LoVo (cell line): ENCODE measurements at places on chromosomes 3 and 15.

GRCh38 chr3:25783661-25784512, 644 bp upstream of the NGLY1 start:
- peak; percentile 14 for DNase-seq

- DNase-seq: no peak
Measured at GRCh38 chr15:35728219-35728940, 182.4 kb upstream of the DPH6 start.

GRCh38 chr15:52234596-52235541, 43.7 kb upstream of the GNB5 start:
- no peak for DNase-seq

DNA sequence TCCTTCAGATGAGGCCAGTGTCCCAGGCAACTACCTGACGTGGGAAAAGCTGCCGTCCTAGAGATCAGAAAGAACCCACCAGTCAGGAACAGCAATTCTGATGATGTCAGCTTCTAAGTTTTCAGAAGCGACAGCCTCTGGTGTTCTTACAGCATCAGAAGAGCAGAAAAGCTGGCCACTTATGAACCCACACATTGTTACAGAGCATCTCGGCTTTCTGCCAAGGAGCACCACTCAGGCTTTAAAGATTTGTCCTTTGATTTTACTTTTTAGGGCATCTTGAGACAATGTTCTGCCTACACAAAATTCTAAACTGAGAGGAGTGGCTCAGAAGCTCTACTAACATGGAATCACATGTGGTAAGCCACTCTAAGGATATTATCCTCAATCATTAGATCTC, 49.7 kb upstream of the BOC start:
- no peak for DNase-seq

- no peak for DNase-seq
Measured at GRCh38 chr3:177429771-177430170, 232.5 kb upstream of the TBL1XR1 start.

- no peak for DNase-seq
Measured at GRCh38 chr15:90035840-90036230, 34.7 kb downstream of the ZNF710 start.

DNA sequence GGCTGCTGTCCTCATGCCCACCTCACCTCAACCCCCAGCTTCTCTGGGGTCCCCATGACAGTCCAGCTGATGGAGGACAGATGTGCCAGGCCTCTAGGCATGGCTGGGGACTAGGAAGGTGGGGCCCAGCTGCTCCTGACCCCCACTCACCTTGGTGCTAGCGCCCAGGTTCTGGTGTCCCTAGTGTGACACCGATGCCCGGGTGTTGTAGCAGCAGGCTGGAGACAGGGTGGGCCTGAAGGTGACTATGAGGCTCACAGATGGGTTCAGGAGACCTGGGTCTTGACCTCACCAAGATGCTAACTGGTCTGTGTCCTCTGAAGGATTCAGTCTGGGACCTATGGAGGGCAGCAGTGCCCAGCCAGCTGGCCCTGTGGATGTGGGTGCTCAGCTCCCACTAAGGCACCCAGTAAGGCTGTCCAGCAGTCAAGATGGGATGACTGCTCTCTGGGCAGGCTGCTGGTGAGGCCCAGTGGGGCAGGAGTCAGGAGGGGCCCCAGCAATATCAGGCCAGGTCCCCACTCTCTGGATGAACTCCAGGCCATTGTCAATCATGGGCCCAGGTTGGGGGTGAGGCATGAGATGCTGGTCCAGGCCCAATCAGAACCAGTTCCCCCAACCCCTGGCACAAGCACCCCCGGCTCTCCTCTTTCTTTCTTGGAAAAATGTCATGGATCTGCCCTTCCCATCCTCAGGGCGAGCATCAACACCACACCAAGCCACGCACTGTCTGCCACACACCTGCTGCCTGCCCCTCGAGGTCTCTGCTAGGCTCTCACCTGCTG, 33.0 kb downstream of the ALDH1L1 start:
- DNase-seq: no peak

DNA sequence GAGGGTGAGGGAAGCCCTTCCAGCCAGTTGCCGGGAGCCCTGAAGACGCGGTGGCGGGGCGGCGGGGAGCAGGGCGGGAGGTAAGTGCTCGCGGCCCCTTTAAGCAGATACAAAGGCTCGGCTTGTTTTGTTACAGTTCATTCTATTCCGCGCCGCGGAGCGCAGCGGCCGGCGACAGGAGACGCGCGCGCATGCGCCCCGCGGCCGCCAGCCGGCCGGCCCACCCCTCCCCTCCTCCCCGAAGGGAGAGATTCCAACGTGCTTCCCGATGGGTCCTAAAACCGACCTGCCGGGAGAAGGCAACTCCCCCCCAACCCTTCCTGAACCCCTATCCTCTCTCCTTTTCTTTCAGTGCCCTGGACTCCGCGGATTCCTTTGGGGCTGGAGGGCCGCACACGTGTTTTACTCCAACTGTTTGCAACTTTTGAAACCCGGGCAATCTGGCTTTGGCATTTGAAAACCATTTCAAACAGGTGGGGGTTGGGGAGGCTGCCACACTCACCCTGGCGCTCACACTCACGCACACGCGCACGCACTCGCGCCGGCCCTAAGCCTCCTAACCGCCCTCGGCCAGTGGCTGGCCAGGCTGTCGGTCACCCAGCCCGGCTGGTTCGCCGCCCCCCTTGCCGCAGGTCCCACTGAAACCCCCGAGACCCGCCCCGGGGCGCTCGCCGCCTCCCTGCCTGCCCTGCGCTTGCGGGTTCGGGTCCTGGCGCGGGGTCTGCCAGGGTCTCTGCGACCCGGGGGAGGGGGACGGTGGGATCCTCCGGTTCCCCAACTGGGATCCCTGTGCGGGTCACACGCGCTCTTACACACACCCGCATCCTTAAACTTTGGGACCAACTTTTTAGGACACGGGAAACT, at the start of gene MAGI1:
TSS of gene MAGI1 (minus strand) at position 193 of the 864 bp plus-strand sequence. CDS start 610 bp downstream, outside the sequence.
- DNase-seq: peak; percentile 93

DNA sequence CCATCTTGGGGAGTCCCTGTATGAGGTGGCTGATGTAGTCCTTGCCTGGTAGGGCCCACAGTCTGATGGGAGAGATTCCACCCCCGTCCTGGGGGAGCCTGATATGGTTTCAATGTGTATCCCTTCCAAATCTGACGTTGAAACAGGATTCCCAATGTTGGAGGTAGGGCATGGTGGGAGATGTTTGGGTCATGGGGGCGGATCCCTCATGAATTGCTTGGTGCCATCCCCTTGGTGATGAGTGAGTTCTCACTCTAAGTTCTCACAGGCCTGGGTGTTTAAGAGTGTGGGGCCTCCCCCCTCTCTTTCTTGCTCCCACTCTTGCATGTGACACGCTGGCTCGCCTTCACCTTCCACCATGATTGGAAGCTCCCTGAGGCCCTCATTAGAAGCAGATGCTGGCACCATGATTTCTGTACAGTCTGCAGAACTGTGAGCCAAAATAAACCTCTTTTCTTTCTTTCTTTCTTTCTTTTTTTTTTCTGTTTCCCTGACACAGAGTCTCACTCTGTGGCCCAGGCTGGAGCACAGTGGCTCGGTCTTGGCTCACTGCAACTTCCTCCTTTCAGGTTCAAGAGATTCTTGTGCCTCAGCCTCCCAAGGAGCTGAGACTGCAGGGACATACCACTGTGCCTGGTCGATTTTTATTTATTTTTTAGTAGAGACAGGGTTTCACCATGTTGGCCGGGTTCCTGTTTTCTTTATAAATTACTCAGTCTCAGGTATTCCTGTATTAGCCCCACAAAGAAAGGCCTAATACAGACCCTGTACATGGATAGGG, 28.6 kb downstream of the ITGA11 start:
- DNase-seq: no peak

DNA sequence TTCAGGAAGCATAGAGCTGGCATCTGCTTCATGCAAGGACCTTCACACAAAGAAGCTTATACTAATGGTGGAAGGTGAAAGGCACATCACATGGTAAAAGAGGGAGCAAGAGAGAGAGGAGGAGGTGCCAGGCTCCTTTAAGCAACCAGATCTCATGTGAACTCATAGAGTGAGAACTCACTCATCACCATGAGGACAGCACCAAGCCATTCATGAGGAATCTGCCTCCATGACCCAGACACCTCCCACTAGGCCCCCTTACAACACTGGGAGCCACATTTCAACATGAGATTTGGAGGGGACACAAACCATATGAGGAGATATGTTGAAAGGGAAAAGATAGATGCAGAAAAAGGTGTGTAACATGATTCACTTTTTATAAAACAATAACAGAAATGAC, 48.4 kb upstream of the TLE3 start:
- DNase-seq: no peak

- no peak for DNase-seq
Measured at GRCh38 chr15:56963126-56963525, 44.7 kb downstream of the TCF12 start.

DNA sequence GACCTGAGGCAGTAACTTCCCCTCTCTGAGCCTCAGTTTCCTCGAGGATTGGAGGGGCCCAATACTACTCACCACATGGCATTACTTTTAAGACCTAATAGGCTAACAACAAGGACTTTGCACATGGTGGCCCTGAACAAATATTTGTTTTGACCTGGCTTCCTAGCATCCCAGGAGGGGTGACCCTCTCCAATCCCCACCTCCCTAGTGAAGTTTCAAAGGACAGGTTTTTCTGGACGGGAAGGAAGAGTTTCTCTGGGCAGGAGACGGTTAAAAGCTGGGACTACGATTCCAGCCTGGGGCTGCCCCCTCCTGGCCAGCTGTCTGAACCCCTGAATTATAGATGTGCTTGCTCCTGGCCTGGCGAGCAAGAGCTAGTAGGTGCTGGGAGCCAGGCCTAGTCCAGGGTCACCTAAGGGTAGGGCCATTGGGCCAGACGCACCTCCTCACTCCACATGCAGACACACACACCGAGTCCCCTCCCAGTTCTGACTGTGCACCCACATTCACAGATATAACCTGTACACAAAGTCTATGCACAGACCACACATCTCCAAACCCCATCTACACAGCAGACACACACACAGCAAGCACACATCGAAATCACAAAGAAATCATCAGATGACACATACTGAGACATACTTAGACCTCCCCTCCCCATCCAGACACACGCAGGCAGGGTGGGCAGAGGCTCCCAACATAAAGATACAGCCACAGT, 2.7 kb upstream of the ISL2 start:
- no peak for DNase-seq

DNA sequence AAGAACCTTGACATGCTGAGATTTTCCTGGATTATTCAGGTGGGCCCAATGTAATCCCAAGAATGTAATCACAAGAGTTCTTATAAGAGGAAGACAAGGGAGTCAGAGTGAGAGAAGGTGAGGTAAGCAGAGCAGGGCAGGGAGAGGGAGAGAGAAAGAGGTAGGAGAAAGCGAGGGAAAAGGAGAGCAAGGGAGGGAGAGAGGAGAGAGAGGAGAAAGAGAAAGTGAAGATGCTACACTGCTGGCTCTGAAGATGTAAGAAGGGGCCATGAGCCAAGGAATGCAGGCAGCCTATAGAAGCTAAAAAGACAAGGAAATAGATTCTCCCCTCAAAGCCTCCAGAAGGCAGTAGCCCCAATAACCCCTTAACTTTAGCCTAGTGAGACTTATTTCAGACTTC, 28.7 kb upstream of the FAM98B start:
- no peak for DNase-seq

- DNase-seq: no peak
Measured at GRCh38 chr15:84987949-84988624, 6.4 kb downstream of the PDE8A start.

DNA sequence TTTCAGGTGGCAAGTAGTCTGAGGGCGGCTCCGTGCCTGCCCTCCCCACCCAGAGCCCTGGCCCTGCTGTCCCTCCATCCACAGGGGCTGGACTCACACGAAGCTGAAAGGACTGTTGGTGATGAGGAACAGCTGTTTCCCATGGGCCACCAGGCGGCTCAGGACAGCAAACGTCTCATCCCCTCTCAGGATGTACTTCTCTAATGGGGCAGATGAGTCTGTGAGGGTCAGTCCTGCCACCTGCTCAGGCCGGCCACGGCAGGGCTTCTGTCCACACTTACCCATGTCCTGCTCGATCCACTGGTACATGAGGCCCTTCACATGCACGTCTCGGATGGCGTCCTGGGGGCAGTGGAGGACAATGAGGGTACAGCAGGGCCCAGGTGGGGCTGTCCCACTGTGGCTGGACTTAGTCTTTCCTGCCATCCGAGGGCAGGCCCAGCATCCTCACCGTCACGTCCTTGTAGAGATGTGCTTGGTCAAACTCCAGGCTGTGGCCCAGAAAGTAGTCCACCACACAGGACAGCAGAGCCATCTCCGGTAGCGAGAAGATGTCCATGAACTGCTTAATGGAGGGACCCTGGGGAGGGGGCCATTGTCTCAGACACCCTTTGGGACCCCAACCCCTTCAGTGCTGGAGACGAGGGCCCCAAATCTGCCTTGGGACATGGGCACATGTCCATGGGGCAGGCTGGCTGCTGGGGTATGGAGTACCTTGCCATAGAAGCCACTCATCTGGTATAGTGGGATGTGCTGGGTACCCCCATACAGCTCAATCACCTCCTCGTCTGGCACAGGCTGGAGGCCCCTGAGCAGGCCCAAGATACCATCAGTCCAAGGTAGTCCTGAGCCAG, 5.7 kb downstream of the NT5DC2 start:
- no peak for DNase-seq

GRCh38 chr15:94924971-94925598, 693.7 kb downstream of the MCTP2 start:
- DNase-seq: no peak

- DNase-seq: peak; percentile 32
Measured at GRCh38 chr3:15796771-15797641, 773 bp downstream of the ANKRD28 start.

DNA sequence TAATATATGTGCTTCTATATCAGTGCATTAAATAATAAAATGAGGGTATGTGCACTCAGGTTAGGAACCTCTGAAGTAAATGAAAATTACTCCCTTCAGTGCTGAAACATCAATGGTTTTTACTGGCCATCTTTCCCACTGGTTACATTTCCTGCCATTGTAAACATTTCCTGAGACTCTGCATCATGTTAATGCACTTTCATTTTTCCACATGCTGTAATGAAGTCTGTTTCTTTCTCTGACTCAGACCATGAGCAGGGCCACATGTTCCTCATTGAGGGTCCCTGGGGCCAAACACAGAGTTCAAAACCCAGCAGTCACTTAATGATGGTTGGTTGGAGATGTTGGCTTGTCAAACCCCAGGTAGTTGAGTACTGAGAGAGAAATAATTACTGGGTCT, 15.3 kb downstream of the FAM3D start:
- DNase-seq: no peak

DNA sequence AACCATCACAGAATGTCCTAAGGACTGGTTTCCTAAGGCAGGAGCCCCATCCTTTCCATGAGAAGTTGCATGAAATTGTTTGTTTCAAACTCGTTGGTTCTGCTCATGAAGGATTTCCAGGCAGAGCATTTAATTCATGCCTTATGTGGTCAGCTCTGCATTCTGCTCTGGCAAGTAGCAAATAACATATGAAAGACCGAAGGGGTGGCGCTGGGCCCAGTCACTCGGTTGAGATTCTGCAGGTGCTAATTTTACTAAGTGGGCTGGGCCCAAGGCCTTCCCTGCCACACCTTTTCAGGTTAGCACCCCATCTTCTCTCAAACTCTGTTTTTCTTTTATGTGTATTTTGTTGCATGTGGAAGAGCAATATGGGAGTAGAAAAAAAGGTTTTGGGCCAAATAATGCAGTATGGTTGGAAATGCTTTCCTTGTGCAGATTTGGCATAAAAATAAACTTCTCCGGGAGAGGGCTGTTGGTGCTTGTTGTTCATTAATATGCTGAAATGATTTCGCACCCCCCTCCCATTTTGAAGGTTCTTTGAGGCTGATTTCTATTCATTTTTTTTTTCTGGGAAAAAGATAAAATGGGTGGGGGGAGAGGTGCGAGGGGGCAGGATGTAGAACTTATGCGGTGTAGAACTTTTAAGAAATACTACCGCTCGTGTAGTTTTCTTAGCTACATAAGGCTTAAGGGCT, 182.9 kb upstream of the FEZF2 start:
- no peak for DNase-seq
